Activated CD4-positive, alpha-beta T cell treated with anti-CD3 and anti-CD28 coated beads for 36 hours (primary cell): ENCODE measurements at places on chromosomes 2 and 18. TPM values are rescaled to one million over a fixed set of nuclear protein-coding genes. Genes with fewer than 3 reads are reported as not detected.

Gene YPEL5
- total RNA-seq = 27.2 TPM

Gene VSNL1
- total RNA-seq = not detected

Gene ARL4C
- 32.8 TPM for total RNA-seq

Gene MTCL1
- 0.14 TPM for total RNA-seq

Gene AAK1
- total RNA-seq = 95.9 TPM

Gene OTOF
- total RNA-seq = 1.9 TPM

Gene GPR39
- not detected for total RNA-seq

Gene ABHD1
- total RNA-seq = 0.39 TPM

Gene MRPS5
- total RNA-seq = 90.7 TPM

Gene LIMS4
- total RNA-seq = 0.16 TPM
